ENCODE measurements at places on chromosomes 2 and 18. TPM values are rescaled to one million over a fixed set of nuclear protein-coding genes. Genes with fewer than 3 reads are reported as not detected.

GRCh38 chr2:132795220-132795619 is 125.2 kb upstream of the LYPD1 start:
- DNase-seq = no peak

The BMP10 gene
- polyA plus RNA-seq = not detected

DNA sequence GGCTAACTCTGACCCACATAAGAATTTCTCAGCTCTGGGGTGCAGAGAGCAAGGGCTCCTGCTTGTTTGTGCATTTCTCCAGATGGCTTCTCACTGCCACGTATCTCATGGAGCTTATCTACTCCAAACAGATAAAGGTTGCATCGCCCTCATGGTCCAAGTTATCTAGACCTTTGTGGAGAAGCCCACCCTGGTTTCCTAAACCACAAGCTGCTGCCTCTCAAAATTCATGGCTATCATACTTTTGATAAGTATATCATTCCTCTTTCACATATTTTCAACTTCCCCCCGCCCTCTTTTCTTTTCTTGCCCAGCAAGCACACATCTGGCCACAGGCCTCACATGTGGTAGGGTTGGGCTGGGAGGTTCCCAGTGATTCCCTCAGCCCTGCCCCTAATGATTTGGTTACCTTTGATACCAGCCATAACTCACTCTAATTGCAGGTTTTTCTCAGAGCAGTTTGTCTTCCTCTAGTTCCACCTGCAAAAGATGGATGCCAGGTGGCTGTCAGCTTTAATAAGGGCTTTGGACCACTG is 146.0 kb downstream of the RHBDD1 start:
- DNase-seq = no peak

GRCh38 chr2:99299580-99299979 is 1.4 kb downstream of the LYG1 start:
- no peak for DNase-seq

DNA sequence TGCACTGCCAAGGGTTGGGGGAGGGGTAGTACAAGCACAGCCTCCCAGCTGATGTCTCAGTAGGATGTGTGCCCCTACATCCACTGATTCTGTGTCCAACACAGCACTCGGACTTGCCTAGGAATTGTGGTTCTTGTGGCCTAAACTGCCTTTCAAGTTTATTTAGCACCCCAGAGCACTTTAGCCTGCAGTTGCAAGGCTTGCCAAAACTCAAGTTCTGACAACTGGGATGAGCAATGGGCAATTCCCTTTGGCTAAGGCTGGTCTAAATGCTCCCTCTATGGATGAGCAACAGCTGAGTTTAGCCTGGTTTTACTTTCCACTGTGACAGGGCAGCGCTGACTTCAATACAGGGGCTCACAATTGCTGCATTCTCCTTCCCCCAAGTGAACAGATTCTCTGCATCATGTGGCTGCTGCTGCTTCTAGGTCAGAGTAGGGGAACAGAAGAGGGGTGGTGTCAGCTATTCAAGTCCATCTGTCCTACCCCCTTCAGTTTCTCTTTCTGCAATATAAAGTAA is 471.5 kb downstream of the PIK3C3 start:
- no peak for DNase-seq

DNA sequence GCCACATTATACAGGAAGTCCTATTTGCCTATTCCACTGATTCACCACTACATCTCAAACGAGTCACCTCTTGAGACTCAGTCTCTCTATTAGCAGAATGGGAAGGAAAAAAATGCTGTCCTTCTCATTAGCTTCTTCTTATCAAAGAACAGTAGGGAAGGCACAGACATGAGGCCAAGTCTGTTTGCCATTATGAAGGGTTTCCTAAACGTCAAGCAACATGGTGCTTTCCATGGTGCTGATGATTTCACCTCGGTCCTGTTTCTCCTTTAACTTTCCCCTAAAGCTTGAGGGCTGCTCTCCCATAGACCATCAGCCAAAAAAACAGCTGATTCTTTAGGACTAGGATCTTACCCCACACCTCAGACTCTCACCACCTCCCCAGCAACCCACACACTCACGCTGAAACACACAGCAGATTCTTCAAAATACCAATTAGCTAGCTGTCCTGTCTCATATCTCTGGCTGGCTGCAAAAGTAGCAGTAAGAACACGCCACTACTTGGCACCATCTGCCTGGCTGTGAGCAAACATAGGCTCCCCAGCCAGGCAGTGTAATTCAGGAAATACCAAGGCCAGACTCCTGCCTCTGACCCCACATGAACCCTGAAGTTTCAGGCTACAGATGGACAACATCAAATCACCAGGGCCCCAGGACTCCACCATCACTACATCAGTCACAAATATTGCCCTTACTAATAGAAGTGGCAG is 30.5 kb downstream of the GALNT14 start:
- peak; percentile 8 for DNase-seq

- no peak for DNase-seq
Observed at GRCh38 chr2:176165370-176166050, 8.4 kb downstream of the HOXD3 start.

GRCh38 chr18:75462178-75462832 is 34.8 kb upstream of the SMIM21 start:
- DNase-seq = no peak

The TFCP2L1 gene
- 0.44 TPM for polyA plus RNA-seq

- no peak for DNase-seq
Observed at GRCh38 chr18:3218819-3219218, 949 bp downstream of the MYOM1 start.

DNA sequence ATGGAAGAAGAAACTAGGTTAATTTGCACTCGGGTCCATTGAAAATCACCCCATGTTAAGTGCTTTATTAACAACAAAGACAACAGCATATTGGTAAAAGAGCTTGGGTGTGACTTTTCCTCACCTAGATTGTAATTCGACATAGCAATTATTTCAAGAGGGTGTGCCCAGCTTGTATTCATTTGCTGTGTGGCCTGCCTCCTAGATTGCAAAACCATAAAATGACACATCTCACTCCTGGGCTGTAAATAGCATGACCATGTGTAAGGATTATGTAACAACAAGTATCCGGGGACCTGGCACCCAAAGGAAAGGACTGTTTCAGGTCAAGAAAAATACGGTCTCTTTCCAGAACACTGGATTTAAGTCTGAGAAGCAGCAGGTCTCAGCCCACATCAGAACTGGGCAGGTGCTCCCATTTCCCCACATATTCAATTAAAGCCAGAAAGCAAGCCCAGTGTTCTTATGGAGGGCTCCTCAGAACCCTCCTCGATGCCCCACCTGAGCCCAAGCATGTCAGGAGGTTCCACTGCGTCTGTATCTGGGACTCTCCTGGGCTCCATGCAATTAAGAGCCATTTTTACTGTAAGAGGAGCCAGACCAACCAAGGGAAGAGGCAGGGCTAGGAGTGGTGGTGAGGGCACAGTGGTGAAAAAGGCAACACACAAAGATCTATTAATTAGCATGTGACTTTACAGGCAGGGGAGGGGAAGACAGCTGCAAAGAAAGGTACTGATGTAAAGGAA is 39.2 kb downstream of the MREG start:
- no peak for DNase-seq

GRCh38 chr18:3193331-3193730 is 26.4 kb downstream of the MYOM1 start:
- DNase-seq = no peak

Measured in muscle of arm (tissue), 14 donors.